ENCODE measurements at places on chromosomes 13 and 19.

- no peak for DNase-seq
Observed at GRCh38 chr19:17353386-17353785, 16.0 kb downstream of the GTPBP3 start.

GRCh38 chr19:1370579-1371361 lies 12.9 kb upstream of the NDUFS7 start:
- DNase-seq: no peak

DNA sequence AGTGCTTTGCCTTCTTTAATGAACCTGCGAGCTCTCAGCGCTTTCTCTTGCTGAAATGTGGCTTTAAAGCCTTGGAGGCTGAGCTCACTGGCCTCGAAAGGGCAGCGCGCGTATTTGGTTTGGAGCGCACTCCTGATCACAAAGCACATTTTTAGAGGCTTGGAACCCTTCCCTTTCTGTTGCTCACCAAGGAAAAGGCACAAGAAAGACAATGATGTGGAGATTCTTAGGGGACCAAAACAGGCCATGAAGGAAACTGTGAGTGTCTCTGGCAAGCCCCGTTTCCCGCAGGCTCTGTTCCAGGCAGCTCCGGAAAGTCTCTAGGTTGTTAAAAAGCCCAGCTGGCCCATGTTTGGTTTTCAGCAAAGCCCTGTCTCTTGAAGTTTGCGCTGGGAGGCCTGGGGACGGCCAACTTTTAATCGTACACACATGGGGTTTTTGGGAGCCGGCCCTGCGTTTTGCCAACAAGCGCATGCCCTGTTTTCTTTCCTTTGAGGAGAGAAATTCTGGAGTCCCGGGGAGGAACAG lies 9.4 kb upstream of the SPC24 start:
- DNase-seq: no peak

GRCh38 chr13:96002322-96003131 lies 50.7 kb downstream of the UGGT2 start:
- no peak for DNase-seq

GRCh38 chr13:30819136-30819888 lies 84.0 kb downstream of the ALOX5AP start:
- no peak for DNase-seq

GRCh38 chr19:54164369-54165068 lies 5.0 kb upstream of the LENG1 start:
- no peak for DNase-seq

DNA sequence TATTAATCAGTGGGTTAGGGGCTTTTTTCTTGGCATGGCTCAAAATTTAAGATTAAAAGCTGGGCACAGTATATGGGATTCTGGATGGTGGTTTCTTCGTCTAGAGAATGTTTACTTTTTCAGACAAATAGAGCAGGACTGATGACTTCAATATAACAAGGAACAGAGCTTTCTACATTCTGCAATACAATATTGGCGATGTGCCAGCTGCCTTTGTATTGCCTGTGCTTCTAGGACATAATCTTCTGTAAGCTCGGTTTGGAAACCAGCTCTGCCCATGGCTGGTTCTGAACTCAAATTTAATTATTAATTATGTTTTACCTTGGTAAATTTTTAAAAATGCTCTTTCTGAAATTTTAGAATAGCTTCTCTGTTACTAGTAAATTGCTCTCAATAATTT lies 139.1 kb upstream of the TRPC4 start:
- DNase-seq: no peak

Data from glomerular endothelial cell (primary cell).